Stimulated activated CD4-positive, alpha-beta T cell treated with anti-CD3 and anti-CD28 coated beads, TNF-alpha, amount 100 ng/mL, for 1 hour (primary cell): ENCODE measurements at places on chromosomes 16 and 17.

DNA sequence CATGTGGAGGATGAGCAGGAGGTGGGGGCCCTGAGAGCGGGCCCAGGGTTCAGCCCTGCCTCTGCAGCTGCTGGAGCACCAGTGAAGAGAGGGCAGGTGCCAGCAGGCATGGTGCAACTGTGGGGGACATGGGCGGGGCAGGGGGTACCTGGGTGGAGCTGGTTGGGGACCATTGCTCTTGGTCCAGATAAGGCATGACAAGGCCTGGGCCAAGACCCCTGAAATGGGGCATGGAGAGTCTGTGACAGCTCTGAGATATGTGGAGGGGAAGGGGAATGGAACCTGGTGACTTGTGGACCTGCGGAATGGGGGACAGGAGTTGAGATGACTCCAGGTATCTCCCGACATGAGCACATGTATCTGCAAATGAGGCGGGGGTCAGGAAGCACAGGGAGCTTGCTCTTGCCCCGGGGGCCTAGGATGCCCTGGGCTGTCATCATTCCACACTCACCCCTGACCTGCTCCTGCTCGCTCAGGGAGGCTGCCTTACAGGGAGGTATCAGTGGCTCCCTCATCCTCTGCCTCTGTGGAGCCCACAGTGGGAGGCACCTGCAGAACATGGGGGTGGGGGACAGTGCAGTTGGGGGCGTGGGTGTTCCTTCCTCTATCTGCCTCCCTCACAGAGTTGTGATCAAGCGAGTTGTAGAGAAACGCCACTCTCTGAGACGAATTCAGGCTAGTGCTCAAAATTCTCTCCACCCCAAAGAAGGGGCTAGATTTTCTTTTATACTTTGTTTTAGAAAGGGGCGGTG lies 40.2 kb downstream of the TMEM235 start:
- DNase-seq = no peak

- no peak for DNase-seq
Observed at GRCh38 chr17:4789701-4789950, 862 bp downstream of the GLTPD2 start.

DNA sequence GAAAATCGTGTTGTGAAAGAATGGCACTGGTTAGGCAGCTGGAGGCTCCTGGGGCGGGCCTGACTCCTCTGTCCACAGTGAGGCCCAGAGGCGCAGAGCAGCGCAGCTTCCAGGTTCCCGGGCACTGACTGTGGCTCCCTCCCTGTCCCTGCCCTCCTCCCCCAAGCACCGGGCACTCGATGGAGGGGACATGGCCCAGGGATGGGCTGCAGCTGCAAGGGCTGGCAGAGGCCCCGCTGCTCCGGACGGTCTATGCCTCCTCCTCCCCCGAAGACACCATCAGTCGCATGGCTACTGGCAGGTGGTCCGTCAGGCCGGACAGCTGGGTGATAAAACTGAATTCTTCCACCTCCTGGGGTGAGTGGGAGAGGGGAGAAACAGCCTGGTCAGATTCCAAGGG lies 50.1 kb downstream of the PRMT7 start:
- no peak for DNase-seq

GRCh38 chr17:82477934-82478333 lies 19.4 kb downstream of the NARF start:
- no peak for DNase-seq

DNA sequence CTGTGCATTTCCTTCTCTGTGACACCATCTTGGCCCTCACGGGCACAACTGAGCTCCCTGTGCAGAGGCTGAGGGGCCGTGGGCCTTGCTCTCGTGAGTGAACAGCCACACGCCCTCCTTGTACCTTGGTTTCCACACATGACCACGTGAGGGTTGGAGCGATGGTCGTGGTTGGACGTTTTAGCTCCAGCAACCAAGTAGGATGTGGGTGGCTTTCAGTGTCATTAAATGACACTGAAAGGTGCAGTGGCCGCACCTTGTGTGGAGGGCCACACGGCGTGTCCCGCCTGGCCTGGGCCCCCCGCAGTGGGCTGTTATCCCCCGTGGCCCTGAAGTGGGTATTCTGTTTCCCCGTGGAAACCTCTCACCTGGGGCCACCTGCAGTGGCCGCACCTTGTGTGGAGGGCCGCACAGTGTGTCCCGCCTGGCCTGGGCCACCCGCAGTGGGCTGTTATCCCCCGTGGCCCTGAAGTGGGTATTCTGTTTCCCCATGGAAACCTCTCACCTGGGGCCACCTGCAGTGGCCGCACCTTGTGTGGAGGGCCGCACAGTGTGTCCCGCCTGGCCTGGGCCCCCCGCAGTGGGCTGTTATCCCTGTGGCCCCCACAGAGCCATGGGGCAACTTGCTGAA lies 28.2 kb downstream of the ACSF3 start:
- DNase-seq = no peak

DNA sequence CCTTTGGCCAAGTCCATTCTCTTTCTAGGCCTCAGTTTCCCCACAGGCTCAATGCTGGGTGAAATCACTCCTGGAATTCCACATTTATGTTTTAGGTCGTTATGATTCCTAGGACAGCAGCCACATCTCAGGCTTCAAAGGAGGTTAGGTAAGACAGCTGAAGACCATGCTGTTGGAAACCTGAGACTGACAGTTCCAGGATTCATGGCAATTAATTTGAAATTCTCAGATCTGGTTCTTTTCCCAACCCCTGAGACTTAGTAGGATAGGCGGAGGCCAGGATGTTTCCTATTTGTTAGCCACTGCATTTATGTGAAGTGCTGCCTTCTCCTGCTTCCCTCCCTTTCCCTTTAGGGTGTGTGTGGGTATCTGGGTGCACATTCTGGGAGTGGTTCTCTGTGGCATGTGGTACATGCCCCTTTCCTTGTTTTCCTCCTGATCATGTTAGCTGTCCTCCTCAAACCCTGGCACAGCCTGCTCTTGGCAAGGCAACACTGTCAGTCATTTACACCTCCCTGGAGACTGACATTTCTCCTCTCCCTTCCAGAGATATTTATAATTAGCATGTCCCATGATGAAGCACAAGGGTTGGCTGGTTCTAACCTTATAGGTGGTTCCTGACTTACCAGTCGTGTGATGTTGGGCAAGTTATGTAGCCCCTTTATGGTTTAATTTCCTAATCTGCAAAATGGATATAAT lies 91.4 kb upstream of the SALL1 start:
- no peak for DNase-seq

DNA sequence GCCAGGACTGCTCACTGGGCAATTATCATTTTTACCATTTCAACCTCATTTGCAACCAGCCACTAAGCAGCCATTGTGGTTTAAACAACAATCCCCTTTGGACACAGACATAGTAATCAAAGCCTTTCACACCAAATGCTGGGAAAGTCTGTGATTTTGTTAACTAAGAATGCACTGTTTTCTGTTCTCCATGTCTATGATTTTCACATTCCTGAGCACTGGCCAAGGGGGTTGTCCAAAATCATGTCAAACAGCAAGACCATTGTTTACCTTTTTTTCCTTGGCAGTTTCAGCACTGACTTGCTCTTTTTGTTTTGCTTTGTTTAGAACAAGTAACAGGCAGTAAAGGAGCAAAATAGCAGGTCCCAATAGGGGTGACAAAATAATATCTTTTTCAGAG lies 106.3 kb upstream of the SIAH1 start:
- no peak for DNase-seq

DNA sequence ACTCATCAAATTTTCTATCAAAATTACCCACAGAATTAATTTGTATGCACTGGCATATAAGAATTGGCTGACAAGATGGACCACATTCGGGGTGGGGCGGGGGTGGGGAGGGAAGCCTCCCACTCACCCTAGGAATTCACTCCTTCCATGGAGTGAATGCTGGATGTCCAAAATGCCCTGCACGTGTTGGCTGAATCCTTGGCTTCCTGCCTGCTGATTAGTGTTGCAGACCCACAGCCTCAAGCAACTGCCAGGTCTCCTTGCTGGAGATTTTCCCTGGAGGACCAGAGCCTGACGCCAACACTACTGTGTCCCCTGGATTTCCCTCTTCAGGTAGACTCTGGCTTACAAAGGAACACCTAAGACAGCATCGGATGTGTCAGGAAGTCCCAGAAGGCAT lies 575.7 kb upstream of the CDH11 start:
- no peak for DNase-seq

DNA sequence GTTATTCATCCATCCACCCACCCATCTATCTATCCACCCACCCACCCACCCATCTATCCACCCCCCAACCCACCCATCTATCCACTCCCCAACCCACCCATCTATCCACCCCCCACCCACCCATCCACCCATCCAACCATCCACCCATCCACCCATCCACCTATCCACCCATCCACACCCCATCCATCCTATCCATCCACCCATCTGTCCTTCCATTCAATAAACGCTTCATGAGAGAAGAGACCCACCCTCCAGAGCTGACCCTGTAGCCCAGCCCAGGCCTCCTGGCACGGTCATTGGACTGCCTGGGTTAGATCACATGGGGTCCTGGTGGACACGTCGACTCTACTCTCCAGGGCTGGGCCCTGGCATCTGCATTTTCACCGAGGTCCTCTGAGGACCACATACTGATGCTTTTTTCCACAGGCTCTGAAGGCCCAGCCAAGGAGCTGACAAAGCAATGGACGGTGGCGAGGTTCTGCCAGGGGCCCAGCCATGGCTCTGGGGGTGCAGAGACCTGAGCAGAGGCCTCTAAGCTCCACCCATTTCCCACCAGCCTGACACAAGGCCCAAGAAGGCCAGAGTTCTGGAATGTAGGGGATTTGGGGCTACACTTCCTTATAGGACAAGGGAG lies 41.3 kb upstream of the SLC38A10 start:
- DNase-seq = no peak

DNA sequence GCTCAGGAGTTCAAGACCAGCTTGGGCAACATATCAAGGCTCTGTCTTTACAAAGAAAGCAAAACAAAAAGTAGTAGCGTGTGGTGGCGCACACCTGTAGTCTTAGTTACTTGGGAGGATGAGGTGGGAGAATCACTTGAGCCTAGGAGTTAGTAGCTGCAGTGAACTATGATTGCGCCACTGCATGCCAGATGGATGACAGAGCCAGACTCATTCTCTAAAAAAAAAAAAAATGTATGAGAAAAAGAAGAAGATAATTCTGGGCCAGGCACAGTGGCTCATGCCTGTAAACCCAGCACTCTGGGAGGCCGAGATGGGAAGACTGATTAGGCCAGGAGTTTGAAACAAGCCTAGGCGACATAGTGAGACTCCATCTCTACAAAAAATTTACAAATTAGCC lies 28.5 kb downstream of the STAT5B start:
- DNase-seq = no peak

DNA sequence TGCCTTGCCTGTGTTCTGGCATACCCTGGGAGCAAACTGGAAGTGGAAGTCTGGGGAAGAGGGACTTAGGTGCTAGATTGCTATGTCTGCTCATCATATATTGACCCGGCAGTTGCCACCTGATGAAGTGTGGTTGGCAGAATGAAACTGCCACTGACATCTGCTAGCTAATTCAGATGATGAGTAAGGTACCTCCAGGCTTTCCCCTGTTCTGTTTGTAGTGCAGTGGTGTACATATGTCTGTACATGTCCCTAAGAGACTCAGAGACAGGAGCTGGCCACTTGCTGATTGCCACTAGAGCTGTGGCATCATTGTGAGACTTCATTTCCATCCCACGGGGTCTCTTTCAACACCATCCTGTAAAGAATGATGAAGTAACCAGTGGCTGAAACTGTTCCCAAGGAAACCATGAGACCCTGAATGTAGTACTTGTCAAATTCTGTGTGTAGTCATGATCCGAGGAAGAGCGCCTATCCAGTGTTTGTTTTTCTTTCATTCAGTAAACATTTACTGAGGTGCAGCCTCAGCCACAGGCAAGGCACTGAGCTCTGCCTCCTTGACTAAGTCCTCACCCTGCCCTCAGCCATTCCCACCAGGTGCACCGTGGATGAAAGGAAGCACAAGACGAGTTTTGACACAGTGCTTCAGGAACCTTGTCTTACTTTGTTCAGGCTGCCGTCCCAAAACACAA lies 13.2 kb downstream of the CLUAP1 start:
- no peak for DNase-seq

- DNase-seq = no peak
Observed at GRCh38 chr17:42202696-42203095, 8.4 kb upstream of the GHDC start.

DNA sequence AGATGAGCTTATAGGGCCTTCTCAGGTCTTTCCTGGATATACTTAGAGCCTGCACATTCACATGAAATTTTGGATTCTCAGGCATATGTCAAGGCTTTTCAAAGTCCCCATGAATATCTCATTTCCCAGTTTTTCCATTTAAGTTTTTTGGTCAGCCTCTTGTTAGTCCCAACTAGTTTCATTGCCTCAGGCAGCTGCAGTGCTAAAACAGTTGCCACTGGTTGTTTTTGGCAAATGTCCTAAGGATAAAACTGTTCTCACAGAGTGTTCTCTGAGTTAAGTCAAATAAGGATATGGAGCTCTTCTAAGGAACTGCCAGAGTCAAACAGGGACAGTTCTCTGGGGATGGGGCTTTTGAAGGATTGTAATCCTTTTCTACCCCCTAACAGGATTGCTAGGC lies 39.9 kb upstream of the ABCC11 start:
- no peak for DNase-seq

DNA sequence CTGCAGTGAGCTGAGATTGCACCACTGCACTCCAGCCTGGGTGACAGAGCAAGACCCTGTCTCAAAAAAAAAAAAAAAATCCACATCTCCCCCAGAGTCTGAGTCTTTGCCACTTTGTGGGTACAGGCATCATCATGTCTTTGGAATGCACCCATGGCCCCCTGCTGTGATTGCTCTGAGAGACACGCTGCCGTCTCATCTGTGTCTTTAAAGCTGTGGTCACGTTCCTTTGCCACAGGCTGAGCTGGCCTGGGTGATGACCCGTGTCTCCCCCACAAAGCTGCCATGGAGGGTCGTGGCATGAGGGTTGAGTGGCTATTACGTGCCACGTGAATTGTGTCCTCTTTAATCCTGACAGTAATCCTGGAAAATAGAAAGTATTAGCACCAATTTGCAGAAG lies 20.2 kb downstream of the CRISPLD2 start:
- DNase-seq = no peak

DNA sequence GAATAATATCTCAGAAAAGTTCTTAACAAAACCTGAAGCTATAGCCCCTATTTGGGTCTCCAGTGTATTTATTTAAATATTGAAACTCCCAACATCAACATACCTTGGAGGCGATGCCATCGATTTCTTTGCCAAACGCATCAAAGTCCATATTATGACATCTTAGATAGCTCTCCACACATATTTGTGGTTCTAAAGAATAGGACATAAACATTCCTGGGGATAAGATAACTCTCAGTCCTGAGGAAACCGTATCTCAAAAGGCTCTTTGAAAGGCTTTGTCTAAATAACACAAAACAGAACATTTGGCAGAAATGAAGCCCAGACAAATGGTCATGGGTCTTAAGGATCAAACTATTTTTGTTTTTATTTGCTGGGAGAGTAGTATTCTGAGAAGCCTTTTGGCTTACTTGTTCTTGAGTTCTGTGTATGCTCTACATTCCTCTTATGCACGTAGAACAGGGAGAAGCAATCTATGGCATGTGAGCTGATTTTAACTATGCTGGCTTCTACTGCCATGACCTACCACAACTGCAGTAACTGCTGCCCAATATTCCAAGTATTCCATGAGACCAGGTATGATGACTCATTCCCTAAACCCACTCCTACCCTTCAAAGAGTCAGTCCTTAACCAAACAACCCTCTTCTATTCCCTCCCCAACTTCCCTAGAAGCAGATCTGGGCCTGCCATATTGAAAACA lies 279.0 kb upstream of the ZFHX3 start:
- no peak for DNase-seq

- no peak for DNase-seq
Observed at GRCh38 chr17:81859906-81860755, at the start of gene P4HB. Gene P4HB, minus strand, starts transcription at chr17:81860535. Its CDS starts 64 bp downstream, at chr17:81860471.
